Uterus (tissue), 4 donors: ENCODE measurements at places on chromosomes 5 and 9. TPM values are rescaled to one million over a fixed set of nuclear protein-coding genes. Genes with fewer than 3 reads are reported as not detected.

GRCh38 chr5:9409413-9409960 lies 136.4 kb downstream of the SEMA5A start:
- DNase-seq: no peak

Gene RALGPS1
- 16.1 TPM for total RNA-seq

Gene ZNF366
- total RNA-seq: 20.5 TPM

Gene KIF4B
- total RNA-seq: not detected

DNA sequence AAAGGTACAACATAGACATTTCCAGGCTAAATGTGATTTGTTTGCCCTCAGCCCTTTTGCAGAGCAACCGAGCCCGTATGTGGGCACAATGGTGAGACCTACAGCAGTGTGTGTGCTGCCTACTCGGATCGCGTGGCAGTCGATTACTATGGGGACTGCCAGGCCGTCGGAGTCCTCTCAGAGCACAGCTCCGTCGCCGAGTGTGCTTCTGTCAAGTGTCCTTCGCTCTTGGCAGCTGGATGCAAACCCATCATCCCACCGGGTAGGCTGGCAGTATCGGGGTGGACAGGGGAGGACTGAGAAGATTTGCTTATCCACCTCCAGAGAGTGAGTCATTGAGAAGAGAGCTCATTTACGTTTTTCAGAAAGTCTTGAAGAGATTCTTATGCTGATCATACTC lies 17.8 kb upstream of the GLIPR2 start:
- DNase-seq: no peak

DNA sequence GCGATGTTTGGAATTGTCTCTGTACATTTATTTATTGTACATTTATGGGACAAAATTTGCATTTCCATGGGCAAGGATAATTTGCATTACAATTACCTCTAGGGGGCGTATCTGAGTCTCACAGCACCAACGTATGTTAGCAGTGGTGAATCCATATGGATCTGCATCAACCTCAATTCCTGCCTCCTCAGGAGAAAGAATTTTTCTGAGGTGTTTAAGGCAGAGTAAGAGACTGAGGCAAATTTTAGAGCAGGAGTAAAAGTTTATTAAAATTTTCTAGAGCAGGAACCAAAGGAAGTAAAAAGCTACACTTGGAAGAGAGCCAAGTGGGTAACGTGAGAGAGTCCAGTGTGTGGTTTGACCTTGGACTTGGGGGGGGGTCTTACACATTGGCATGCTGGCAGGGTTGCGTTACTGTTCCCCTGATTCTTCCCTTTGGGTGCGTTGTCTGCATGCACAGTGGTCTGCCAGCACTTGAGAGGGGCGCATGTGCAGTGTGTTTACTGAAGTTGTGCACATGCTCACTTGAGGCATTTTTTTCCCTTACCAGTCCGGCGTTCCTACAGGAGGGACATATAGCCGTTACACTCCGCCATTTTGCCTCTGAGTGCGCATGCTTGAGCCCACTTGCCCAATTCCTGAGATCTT lies 21.0 kb upstream of the RAB14 start:
- DNase-seq: no peak

DNA sequence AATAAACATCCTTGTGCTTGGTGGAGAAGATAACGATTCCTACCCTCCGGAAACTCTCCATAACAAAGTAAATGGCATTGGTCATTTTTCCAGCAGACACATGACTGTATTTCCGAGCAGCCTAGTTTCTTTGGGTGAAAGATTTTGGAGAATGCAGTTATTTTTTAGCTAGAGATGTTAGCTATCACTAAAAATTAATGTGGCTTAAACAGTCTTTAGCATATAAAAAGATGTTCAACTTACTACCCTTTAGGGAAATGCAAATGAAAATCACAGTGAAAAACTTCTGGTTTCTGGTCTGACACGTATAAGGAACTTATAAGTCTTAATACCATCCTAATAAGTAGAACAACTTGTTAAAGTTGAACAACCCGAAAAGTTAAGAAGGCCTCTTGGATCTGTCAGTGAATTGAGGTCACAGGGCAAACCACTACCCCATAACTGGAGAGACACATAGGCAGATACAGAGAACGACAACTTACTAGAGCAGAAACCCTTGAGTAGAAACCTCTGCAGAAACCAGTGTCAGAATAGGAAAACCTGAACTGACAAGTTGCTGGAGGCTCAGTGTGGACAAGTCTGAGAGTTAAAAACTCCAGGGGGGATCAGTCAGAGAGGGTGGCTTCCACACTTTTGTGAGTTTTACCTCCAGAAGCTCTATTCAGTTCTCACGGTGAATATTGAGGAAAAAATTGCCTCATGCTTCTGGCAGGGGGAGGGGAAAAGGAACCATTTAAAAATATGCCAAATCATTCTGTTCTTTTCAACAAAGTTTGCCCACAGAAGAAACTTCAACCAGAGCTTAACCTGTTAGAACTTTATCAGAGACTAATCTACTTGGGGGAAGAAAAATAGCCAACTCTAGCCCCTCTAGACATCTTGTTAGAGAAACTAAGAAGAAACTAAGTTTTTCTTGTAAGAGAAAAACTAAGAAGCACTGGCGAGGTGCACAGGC lies 325.2 kb upstream of the RPS23 start:
- no peak for DNase-seq

Gene IFNA13
- total RNA-seq: not detected

Gene PCDHGA11
- 11.1 TPM for total RNA-seq

GRCh38 chr5:125455041-125455440 lies 708.6 kb upstream of the ZNF608 start:
- DNase-seq: no peak

Gene BTNL3
- not detected for total RNA-seq

GRCh38 chr5:8884029-8884428 lies 661.8 kb downstream of the SEMA5A start:
- DNase-seq: no peak

DNA sequence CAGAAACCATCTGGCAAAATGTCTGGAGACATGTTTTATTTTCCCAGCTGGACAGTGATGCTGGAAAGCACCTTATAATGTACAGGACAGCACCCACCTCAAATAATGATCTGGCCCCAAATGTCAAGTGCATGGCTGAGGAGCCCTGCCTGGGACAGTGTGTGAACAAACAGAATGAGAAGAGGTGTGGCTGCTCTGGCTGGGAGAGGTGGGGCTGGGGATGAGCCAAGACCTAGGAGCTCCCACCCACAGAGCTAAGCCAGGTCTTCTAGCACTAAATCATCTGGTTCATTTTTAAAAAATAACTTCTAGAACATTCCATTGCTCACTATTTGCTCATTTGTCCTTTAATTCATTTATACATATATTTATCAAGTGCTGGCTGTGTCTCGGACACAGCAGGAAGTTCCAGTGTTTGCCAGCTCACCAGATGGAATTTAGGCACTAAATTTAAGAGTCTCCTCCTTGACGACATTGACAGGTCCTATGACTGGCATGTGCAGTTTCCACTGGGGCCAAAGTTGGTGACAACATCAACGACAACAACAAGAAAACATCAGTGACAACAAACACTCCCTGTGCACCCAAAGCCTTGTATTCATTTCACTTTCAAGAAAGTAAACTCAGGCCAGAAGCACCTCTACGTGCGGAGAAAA lies 59.1 kb downstream of the GTF3C4 start:
- no peak for DNase-seq

Gene SLC25A2
- total RNA-seq: 2.4 TPM

DNA sequence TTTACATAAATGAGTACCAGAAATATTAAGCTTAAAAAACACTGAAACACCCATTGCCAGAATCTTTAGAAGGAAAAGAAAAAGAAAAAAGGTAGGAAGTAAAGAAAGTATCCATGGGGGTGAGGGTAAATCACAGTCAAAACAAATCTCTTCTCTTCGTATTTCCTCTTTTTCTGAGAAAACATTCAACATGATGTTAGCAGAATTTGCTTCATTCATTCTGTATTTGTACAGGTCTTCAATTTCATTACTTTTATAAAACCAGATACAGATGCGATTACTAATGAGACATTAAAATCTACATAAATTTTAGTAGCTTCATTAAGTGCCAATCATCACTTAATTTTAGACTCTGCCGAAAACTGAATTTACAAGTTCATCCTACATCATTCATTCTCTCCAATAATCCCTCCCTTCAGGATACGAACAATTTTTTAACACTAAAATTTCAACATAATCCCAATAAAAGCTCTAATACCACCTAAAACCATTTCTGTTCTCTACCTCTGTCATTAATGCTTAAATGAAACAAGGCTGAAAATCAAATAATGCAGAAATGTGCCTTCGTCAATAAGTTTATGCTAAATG lies 7.0 kb downstream of the NR3C1 start:
- DNase-seq: no peak

DNA sequence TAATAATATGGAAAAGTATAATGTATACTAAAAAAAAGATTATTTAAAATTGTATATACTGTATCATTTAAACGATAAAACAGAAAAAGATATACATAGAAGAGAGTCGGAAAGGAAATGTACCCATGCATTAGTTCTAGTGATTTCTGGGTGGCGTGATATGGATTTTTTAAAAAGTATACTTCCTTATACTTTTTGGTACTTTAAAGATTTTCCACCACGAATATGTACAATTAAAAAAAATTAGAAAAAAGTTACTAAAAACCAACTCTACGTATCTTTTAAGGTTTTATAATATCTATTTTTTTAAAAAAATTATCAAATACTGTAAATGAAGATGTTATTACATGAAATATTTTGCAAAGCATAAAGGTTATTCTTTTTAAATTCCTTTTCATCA lies 12.3 kb downstream of the PHF19 start:
- no peak for DNase-seq

GRCh38 chr5:145780982-145781381 lies 54.2 kb downstream of the PRELID2 start:
- DNase-seq: no peak

DNA sequence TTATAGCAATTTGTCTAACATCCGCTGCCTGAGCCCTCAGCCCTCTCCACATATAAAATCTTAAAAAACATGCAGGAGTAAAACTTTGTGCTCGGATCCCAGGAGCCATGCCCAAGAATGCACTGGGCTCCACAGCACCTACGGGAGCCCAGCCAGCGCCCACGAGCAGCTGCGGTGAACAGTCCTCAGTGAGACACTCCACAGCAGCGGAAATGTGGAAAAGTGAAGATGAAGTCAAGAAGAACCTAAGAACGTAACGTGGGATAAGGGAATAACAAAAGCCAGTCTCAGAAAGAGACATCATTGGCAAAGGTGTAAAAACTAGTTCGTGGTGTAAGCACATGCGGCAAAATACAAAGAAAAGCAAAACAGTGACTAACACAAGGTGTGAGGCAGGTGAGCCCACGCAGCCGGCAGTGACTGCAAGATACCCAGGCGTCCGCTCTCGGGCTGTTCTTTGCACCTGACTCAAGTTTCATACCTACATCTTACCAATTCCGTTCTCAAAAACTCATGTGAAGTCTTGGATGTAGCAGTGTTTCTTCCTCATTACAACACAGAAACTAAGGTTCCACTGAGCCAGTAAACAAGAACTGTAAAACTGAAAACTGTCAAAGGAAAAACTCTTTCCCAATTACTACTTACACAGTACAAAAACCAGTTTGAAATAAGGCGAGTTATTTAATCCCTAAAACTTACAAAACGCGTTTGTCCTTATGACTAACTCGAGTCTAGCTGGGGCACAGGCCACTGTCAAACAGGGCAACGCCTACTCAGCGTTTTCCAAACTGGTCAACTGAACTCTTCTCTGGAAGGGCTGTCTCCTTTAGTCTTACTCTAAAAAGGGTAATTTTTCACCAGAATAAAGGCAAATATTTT lies 1.7 kb downstream of the CAMSAP1 start:
- DNase-seq: no peak
